ENCODE measurements at places on chromosomes 7 and 10.

DNA sequence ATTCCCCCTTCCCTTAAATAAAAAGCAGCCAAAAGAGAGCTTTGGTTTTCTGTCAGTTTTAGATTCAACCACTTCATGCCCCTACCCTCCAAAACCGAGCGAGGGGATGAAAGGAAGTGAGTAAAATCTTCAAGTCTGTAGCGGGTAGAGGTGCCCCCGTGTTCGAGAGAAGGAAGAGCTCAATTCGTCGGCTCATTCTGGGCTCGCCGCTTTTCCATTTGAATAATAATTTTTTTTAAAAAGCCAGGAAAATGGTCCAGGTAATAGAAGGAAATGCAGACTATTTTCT, 436.2 kb upstream of the GALNT17 start:
- DNase-seq = peak; percentile 46

DNA sequence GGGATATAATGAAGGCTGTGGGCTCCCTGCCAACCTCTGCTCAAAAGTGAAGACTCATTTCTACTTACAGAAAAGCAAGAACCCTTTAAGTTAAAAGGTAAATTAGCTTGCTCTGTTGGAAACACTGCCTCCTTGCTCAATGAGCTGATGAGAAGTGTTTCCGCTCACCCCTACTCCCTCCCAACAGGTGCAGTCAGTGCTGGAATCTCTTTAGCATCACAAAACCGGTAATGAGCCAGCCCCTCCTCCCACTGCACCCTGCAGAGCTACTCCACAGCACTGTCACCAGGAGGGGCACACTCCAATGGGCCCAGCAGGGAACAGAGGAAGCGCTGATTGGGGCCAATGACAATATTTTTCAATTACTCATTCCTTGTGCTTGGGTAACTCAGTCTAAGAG, 262.5 kb downstream of the TCERG1L start:
- DNase-seq = no peak

DNA sequence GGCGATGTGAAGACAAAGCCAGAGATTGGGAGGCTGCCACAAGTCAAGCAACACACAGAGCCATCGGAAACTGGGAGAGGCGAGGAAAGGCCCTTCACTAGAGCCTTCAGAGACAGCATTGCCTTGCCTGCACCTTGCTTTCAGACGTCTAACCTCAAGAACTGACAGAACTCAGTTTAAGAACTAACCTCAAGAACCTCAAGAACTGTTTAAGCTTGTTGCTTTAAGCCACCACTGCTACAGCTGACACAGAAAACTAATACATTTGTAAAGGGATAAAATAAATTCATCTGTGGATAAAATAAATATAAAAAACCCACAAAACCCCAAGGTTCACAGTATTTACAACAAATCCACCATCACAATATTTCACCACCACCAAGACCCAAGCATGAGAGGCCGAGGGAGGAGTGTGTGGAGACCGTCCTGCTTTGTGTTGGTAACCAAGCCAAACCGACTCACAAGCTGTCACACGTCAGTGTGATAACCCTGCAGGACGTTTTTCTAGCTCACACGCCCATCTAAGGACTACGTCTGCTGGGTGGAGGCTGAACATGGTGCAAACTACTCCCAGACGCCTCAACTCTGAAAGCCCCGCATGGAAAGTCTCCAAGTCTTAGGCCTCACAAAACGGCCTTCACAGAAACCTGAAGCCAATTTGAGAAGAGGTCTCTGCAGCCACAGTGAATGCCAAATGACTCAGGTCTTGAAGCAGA, 116.8 kb downstream of the ABLIM1 start:
- no peak for DNase-seq

DNA sequence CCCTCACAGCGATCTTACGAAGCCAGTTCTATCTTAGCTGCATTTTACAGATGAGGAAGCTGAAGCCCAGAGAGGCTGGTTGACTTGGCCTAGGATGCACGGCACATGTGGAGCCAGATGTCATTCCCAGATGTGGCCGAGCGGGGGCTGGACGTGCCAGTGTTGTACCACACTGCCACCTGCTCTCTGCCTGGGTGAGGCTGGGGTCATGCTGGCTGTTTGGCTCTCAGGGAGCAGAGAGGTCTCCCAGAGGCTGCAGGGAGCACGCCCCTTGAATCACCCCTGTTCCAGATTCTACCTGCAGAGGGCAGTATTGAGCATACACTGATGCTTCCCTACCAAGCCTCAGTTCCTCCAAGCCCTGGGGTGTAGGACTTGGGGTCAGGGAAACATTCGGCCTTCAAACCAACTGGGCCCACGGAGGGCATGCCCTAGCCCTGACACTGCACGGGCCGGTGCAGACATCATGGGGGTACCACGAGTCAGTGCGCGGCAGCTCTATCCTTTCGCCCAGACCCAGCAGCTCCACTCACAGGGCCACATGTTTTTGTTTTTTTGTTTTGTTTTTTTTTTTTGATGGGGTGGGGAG, 3.8 kb upstream of the GTF2IRD1 start:
- peak; percentile 54 for DNase-seq

DNA sequence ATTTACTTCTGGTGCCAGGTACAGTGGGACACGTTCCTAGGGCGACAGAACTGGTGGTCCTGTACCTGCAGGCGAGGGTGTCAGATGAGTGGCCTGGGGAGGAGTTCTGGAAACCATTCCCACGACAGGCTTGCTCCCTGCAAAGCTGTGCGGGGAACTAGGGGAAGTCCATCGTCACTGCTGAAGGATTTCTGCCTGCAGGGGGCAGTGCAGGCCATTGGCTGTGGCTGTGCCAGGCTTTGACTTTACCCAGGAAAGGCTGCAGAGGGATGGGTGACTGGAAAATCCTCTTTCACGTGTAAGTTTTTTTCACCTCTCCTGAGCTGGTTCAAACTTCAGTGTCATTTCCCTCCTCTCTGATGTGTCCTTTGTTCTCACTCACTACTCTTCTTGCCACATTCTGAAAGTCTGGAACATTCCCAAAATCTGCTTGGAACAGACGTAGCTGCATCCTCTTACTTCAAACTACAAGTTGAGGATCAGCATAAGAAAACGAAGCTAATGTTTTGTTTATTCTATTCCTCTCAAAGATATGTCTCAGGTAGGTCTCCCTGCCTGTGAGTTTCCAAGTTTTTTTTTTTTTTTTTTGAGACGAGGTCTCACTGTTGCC, 126.5 kb downstream of the SH2D4B start:
- DNase-seq = peak; percentile 48

GRCh38 chr10:86981716-86982115, 13.4 kb downstream of the ADIRF start:
- no peak for DNase-seq

DNA sequence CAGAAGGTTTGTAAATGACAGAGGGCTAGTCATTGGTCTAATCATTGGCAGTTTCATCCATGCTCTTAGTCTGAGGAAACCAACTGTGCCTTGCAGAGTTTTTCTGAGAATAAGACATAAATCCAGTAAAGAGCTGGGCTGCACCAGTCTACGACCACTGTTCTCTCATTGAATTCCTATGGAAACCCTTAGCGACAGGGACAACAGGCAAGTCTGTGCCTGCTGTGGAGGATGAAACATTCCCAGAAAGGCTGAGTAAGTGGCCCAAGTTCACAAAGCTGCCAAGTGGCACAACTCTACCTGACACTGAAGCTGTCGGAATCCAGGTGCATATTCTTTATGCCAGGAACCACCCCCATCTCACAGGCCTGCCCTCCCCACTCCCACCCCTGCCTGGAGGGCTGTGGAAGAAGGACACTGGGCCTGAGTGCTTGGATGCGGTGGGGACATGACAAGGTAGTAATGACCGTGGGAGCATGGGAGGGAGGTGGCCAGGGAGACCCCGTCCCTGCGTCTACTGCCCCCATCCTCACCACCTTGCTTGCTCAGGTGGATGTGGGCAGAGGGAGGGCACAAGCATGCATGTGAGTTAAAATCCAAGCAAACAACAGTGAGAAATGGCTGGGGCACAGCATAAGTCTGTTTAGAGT, 58.0 kb downstream of the VSTM4 start:
- DNase-seq = no peak

DNA sequence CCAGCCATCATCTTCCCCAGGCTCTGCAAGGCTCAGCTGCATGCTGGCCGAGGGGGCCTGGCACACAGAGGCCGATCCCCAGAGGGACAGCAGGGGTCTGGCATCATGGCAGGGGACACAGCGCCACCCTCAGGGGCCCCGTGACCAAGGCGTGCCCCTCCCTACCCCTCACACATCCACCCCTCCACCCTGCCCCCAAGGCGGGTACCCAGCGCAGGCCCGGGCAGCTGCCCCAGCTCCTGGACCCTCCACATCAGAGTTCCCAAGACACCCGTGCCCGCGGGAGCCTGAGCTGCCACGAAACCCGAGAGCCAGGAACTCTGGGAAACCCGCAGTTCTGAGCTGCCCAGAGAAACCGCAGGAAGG, 46.5 kb upstream of the TNRC18 start:
- no peak for DNase-seq

DNA sequence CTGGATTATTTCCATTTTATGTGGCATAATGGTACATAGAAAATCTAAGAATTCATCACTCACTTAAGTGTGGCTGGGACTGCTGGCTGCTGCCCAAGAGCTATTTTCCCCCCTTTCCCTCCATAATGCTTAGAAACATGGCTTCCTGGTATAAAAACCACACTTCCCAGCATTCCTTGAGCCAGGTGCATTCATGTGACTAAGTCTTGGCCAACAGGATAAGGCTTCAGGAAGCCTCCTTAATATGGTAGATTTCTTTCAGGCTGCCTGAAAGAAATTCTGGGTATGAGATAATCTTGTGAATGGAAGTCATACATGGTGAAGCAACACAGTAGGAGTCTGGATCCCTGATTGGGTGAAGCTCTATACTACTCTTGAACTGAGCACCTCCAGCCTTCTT, 178.0 kb downstream of the JAZF1 start:
- DNase-seq = no peak

DNA sequence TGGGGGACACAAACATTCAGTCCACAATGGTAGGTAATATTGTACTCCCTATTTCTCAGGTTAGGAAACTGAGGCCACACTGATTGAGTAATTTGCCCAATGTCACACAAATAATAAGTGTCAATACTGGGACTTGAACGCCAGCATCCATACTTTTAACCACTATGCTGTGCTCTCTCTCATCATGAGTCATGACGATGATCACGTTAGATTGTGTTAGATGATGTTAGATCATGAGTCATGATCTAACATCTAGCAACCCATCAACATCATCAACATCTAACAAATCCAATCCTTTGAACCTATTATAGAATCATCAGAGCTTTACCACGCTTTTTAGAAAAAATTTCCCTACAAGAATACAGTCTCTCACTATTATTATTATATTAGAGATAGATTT, 28.1 kb upstream of the HERPUD2 start:
- no peak for DNase-seq
